ENCODE measurements at places on chromosomes 4 and X.

- DNase-seq: no peak
Measured at GRCh38 chr4:79905212-79905611, 167.8 kb downstream of the ANTXR2 start.

GRCh38 chrX:11533199-11533651 lies 132.5 kb downstream of the ARHGAP6 start:
- peak; percentile 41 for DNase-seq

- DNase-seq: no peak
Measured at GRCh38 chrX:107827030-107827831, 1.6 kb downstream of the MID2 start.

- DNase-seq: no peak
Measured at GRCh38 chr4:146776691-146777090, 138.0 kb downstream of the POU4F2 start.

GRCh38 chr4:23169608-23170311 lies 477.0 kb downstream of the GBA3 start:
- no peak for DNase-seq

- no peak for DNase-seq
Measured at GRCh38 chrX:113726466-113726865, 857.4 kb upstream of the HTR2C start.

DNA sequence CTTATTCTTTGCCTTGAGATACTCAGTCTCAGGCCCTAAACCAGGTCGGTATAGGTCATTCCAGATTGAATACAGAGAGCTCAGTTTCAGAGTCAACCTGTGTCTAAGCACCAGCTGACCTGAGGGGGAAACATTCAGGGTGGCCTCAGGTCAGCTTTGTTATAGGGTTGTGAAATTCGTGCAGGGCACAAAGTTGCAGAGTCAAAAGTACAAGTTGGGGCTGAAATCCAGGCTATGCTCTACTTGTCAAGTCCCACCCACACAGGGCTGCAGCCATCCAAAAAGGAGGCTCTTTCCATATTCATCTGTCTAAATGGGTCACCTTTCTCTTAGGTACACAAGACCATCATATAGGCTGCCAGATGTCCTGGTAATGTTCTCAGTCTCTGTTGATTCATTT lies 89.7 kb downstream of the ITIH6 start:
- no peak for DNase-seq
